Hematopoietic multipotent progenitor cell (in vitro differentiated cells): ENCODE measurements at places on chromosomes 4 and X. TPM values are rescaled to one million over a fixed set of nuclear protein-coding genes. Genes with fewer than 3 reads are reported as not detected.
A peak's percentile ranks its signal among the peaks of the same experiment; 100 is the strongest.

F8A2 gene
- not detected for total RNA-seq

NPY5R gene
- not detected for total RNA-seq

RAP2C gene
- 7.0 TPM for total RNA-seq

ATP8A1 gene
- total RNA-seq, result 26.9 TPM

- DNase-seq, result no peak
These were observed 158.0 kb downstream of the ARHGAP24 start for GRCh38 chr4:85632981-85633380.

DNA sequence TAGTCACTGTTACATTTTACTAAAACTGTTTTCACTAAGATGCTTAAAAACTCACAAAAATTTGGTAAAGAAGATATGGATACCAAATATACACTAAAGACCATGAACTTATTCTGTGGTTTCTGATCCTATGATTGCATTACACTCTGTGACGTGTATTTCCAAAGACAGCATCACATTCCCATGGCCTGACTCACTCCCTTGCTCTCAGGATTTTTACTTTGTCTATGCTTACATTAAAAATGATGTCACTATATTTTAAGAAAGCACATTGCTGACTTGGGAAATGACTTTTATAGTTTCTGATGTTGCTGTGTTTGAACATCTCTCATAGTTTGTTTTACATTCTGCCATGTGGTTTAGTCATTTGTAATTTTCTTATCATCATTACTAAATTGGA is 327.9 kb upstream of the MAGEB18 start:
- no peak for DNase-seq

DNA sequence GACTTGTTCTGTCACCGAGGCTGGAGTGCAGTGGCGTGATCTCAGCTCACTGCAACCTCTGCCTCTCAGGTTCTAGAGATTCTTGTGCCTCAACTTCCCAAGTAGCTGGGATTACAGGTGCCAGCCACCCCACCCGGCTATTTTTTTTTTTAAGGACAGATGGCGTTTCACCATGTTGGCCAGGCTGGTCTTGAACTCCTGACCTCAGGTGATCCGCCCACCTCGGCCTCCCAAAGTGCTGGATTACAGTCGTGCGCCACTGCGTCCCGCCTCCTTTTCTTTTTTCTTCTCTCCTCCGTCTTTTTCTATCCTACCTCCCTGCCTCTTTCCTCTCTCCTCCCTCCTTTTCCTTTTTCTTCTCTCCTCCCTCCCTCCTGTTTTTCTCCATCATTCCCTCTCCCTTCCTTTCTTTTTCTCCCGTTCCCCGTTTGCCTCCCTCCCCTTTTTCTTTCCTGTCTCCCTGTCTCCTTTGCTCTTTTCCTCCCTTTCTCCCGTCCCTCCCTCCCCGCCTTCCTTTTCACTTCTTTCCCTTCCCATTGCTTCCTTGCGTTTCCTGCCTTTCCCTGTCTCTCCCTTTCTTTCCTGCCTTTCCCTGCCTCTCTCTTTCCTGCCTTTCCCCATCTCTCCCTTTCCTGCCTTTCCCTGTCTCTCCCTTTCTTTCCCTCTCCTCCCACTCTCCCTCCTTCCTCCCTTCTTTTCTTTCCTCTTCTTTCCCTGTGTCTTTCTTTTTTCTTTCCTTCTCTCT is 2.1 kb upstream of the SLC25A6 start:
- DNase-seq, result no peak

GRCh38 chr4:48254381-48255071 is 15.1 kb downstream of the TEC start:
- DNase-seq, result no peak

GRCh38 chr4:159240046-159240445 is 137.2 kb downstream of the RAPGEF2 start:
- no peak for DNase-seq

DNA sequence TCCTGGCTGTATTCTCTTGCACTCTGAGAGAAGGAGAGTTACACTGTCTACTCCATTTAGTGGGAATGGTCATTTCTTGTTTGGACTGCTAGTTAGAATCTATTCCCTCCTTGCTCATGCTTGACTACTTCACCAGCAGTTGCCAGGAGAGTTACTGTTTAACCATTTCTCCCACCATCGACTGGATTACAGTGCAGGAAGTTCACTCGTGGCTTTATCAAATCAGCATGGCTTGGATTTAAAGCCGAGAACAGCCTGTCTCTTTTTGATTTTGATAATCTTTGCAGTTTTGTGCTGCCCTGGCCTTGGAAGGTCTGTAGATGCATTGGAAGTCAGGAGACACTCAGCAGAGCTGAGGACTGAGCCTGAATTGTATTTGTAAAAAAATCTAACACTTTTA is 3.2 kb downstream of the GBA3 start:
- no peak for DNase-seq

- DNase-seq, result no peak
These were observed 2183.2 kb upstream of the AGA start for GRCh38 chr4:179625406-179625805.

- no peak for DNase-seq
These were observed 4.4 kb upstream of the SRPX start for GRCh38 chrX:38225093-38225492.

DNA sequence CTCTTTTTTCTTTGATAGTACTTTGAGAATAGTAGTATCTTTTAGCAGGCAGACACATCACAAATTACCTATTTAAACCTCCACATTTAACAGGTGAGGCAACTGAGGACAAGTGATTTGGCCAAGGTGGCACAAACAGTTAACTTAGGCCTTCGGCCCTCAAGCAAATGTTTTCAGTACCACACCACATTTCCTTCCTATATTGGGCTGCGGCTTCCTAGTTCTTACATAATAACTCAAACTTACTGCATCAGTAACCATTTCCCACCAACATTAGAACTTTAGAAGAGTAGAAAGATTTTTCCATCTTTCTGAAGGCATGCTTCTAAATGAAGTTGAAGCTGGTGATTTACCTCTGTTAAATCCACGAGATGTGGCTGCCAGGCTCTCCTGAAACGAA is 63.2 kb upstream of the SLC4A4 start:
- DNase-seq, result no peak

GRCh38 chr4:57059890-57060716 is 50.1 kb downstream of the IGFBP7 start:
- no peak for DNase-seq

GRCh38 chr4:41256740-41257256 is at the start of gene UCHL1:
Gene UCHL1, plus strand, starts transcription at chr4:41256928. Its CDS starts 49 bp downstream, at chr4:41256977.
- no peak for DNase-seq

- no peak for DNase-seq
These were observed 19.5 kb upstream of the XPNPEP2 start for GRCh38 chrX:129719268-129719667.

DNA sequence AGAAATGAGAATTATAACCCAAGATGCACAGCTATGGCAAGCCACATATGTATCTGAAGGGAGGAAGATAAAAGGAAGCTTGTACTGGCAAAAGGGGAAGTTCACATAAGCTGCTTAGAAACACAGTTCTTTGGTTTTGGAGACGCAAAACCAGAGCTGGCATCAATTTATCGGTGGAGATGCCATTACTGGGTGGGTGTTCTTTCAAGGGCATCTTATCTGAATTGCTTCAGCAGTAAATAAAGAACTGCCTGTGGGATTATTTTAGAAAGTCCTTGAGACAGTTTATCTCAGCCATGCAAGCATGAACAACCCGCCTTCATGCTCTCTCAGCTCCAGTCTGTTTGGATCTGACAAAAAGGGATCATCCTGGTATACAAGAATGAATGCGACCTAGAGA is 60.8 kb downstream of the DDX60 start:
- peak; percentile 46 for DNase-seq
